ENCODE measurements at places on chromosomes 12 and 14.

DNA sequence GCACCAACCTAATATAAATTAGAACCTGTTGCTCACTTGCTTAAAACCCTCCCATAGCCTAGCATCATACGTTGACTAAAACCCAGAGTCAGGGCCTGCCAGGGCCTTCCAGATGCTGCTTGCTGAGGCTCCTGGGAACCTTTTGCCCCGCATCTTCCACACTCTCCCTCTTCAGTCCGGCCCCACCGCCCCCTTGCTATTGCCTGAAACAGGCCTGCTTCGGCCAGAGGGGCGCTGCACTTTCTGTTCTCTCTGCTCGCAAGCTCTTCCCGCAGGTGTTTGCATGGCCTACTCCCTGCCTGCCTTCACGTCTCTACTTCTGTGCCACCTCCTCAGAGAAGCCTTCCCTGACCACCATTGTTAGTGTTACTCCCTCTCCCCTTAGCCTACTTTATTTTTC, 13.7 kb upstream of the TCTN2 start:
- no peak for DNase-seq

DNA sequence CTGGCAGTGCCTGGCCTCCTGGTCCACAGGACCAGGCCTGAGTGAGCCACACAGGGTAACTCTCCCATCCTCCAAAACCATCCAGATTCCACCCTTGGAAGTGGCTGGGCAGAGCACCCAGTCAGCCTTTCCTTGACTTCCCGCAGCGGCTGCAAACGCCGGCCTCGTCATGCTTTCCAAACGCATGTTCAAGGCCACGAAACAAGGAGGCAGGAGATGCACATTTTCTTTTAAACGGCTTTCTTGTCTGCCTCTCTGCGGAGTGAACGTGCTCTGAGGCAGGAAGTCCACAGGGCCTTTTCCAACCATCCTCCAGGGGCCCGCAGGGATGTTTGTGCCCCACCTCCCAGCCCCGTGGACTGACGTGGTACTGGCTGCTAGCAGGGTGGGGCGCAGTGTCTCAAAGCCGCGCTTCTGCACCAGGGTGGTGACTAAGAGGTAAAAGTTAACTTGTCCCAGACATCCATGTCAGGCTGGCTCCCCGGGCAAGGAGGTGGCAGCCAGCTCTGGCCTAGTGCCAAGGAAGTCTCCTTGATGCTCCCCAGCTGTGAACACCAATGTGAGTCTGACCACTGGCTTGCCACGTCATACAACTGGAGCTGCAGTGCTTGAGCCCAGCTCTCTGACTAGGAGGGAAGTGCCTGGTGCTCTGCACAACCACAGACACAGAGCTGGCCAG, 45.0 kb downstream of the KCNA5 start:
- no peak for DNase-seq

DNA sequence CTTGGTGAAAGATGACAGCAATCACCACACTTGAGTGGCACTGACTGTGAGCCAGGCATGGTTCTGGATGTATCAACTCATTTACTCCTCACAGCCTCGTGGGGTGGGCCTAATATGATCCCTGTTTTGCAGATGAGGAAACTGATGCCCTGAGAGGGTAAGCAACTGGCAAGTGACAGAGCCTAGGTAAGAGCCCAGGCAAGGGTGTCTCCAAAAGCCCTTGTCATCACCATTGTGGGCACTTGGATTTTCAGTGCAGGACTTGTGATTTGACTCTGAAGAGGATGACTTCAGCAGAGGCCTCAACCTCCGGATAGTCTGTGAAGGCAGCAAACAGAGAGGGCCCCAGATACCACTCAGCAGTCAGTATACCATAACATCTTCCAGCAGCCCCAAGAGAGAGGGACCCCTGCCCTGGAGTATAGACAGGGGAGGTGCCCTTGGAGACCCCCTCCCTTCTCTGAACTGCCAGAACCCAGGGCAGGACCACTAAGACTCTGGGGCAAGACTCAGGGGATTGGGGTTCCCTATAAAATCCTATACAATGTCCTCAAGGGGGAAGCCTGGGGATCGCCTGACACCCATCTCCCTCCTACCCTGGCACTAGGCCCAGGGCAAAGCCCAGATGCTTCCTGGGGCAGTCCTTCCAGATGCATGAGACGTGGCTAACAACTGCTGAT, 7.1 kb upstream of the KRT5 start:
- no peak for DNase-seq

- no peak for DNase-seq
These were observed 3.5 kb upstream of the KLRD1 start for GRCh38 chr12:10304161-10304574.

GRCh38 chr12:81597928-81598604, 161.1 kb downstream of the PPFIA2 start:
- no peak for DNase-seq

- no peak for DNase-seq
These were observed 723 bp downstream of the KIF21A start for GRCh38 chr12:39441963-39442830.
